Osteoblast (primary cell): ENCODE measurements at places on chromosomes 3 and 15. TPM values are rescaled to one million over a fixed set of nuclear protein-coding genes. Genes with fewer than 3 reads are reported as not detected.

The DTX3L gene
- total RNA-seq: 30.6 and 33.7 TPM in 2 replicates

The GOLGA8S gene
- under 0.01 TPM in 2 replicates for total RNA-seq

The ACAN gene
- total RNA-seq: 4.7 and 12.7 TPM in 2 replicates

The IL5RA gene
- total RNA-seq: not detected in 2 replicates

The P2RY1 gene
- under 0.01 and 0.36 TPM in 2 replicates for total RNA-seq

The FBXL22 gene
- total RNA-seq: 0.59 and 1.8 TPM in 2 replicates

The PIGBOS1 gene
- total RNA-seq: 10.0 and 10.5 TPM in 2 replicates

The POU1F1 gene
- not detected in 2 replicates for total RNA-seq

The TMEM207 gene
- not detected in 2 replicates for total RNA-seq

The CEP97 gene
- 10.6 and 10.9 TPM in 2 replicates for total RNA-seq
